ENCODE measurements at places on chromosomes 2 and 18.

- DNase-seq: no peak
Measured at GRCh38 chr2:158477202-158477601, 20.4 kb downstream of the PKP4 start.

DNA sequence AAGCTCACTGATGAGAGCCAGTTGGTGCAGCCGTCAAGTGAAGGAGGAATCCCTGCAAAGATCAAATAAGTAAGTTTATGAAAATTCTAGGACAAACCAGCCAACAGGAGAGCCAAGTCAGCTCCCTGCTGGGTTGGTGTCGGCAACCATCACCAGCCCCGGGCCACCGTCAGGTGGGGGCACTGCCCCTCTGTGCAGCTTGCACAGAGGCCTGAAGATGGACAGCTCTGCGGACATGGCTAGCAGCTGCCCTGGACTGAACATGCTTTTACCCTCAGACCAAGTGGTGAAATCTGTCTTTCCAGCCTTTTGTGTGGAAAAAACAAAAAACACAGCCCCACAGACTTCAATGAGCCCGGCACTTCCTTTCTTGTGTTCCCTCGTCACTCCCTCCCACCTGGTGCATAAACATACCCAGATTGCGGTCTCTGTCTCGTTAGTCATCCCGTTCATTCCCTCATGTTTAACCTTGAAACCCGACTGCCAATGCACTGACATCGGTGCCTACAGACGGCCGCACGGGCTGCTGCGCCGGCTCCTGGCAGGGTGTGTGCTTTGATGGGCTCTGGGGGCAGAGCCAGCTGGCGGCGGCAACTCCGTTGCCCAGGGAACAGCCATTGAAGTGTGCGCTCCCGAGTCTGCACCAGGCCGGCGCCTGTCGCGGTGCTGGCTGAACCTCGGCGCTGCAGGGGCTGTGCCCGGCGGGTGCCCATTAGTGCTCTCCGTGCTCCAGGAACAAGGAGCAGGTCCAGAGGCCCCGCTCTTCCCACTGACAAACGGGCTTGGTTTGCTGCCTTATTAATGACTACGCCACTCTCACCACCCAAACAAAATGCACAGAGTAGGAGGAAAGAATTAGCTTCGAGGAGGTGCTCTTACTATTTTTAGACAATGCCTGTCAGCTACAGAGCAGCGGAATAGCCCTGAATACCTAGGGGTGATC is 95.3 kb downstream of the EIPR1 start:
- no peak for DNase-seq

DNA sequence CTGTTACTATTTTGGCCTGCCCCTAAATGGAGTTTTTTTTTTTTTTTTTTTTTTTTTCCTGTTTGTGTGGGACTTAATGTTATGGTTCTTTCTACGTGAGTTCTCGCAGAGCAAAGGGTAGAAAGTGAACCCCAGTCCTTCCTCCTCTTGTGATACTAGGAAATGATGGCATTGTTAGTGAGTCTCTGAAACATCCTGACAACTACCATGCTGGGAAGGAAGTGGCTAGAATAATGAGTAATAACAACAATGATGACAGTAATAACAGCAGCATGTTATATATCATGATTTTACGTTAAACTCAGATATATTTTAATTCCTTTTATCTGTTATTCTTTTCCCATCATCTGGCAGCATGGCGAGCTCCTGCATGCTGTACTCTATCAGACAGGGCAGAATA is 216.2 kb upstream of the LINC00305 start:
- no peak for DNase-seq

GRCh38 chr2:234991793-234992192 is 40.0 kb downstream of the SH3BP4 start:
- no peak for DNase-seq

DNA sequence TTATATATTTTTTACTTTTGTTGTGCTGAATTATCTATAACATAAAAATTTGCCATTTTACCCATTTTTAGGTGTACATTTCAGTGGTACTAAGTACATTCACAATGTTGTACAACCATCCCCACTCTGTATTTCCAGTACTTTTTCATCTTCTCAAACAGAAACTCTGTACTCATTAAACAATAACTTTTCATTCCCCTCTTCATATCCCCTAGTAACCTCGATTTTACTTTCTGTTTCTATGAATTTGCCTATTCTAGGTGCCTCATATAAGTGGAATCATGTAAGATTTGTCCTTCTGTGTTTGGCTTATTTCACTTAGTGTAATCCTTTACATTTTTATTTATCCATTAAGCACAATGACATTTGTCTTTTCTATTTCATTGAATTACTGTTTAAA is 51.3 kb downstream of the GTF2A1L start:
- no peak for DNase-seq

DNA sequence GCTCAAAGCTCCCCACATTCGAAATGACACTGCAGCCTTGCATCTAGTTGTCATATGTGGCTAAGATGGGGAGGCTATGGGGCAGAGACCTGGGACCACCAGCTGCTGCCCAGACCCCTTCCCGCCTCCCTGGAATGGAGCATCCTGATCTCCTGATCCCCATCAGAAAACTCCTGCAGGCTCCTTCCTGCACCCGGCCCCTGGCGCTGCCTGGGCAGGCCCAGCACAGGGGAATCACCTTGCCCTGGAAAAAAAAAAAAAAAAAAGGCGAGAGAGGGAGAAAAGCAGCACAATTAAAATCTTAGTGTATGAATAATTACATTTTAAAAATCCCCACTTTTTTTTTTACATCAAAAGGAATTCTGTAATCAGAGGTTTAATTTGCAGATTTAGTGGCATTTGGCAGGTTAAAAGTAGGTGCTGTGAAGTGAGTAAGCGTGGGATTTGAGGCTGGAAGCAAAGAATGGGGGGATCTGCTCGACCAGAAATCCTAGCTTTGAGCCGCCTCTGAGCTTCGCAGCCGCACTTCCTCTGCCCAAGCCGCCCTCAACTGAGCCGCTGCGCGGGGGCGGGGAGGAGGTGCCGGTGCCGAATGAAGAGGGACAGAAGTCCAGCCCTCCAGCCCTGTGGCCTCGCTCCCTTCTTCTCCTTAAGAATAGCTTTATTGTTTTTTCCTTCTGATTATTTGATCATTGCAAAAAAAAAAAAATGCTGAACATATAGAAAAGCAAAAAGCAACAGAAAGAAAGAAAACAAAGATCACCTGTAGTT is 30.0 kb downstream of the THNSL2 start:
- no peak for DNase-seq

DNA sequence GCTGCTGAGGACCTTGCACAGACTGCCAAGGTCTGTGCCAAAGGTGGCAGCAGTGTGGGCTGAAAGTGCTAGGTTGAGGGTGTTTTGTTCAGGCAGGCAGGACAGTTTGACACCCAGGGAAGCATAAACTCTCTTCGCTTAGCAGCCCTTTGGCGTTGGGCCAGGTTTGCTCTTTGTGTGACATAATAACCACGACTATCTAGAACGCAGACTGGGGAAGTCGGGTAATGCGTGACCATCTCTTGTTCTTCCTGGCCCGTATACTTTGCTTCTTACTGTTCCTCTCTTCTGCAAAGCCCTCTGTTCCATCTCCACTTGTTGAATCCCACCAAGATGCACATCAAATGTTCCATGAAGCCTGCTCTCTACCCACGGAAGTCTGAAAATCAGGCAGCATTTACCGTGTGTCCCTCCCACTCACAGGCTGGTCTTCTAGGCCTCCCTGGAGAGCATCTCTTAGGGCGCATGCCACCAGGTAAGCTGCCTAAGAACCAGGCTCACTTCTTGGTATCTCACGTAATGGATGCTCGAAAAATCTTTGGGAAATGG is 96.7 kb upstream of the LMAN1 start:
- DNase-seq: no peak

- DNase-seq: no peak
Measured at GRCh38 chr2:47899915-47900816, 6.1 kb downstream of the FBXO11 start.

GRCh38 chr18:38413193-38413592 is 847.6 kb upstream of the CELF4 start:
- no peak for DNase-seq

Measured in cortex of kidney (tissue), 1 donor.